Calu3 (cell line): ENCODE measurements at places on chromosomes 2 and 18. TPM values are rescaled to one million over a fixed set of nuclear protein-coding genes. Genes with fewer than 3 reads are reported as not detected.

Gene MDH1B
- 0.94 and 1.9 TPM in 2 replicates for total RNA-seq

Gene FAM136A
- 53.7 and 60.4 TPM in 2 replicates for total RNA-seq

Gene DIPK1C
- not detected in 2 replicates for total RNA-seq

Gene CABLES1
- total RNA-seq, result 16.2 and 16.9 TPM in 2 replicates

Gene CYB5A
- total RNA-seq, result 143 and 169 TPM in 2 replicates

Gene HOXD3
- not detected in 2 replicates for total RNA-seq

DNA sequence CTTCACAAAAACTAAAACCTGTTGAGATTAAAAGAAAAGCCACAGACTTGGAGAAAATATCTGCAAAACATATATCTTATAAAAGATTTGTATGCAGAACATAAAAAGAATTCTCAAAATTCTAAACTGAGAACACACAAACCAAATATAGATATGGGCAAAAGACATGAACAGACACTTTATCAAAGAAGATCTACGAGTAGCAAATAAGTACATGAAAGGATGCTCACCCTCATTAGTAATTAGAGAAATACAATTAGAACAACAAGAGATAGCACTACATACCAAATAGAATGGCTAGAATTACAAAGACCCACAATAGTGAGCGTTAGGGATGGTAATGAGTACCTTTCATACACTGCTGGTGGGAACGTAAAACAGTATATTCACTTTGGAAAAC is 63.9 kb upstream of the ZNF397 start:
- DNase-seq, result no peak

GRCh38 chr2:234145511-234145910 is 95.0 kb downstream of the SPP2 start:
- no peak for DNase-seq

DNA sequence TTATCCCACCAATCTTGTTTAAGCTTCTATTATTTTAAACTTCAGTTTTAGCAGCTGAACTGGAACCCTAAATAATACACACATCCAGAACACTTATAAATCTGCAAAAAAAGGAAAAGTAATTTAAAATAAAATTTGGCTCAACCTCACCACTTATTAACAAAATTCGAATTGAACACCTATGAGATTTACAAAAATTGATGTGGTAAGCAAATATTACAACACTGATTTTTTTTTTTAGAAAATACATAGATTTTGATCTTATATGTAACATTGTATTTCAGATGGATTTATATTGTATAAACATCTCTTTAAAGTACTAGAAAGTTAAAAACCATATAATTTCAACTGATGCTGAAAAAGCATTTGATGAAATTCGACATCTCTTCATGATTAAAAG is 81.3 kb upstream of the DYNAP start:
- DNase-seq, result no peak

DNA sequence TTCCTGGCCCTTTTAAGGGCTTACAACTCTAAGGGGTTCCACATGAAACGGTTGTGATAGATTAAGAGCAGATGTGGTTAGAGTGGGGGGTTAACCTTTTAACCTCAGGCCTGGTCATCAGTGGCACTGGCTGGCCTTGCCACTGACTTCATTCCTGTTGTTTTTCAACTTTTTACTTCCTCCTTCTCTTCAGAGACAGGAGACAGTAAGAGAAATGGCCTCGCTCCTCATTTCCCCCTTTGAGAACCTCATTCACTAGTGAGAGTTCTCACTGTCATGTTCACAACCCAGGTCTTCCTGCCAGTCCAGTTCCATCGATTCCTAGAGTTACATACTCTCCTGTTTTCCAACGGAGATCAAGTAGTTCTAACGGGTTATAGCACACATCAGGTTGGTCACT is 101.6 kb upstream of the SLC1A4 start:
- DNase-seq, result no peak

GRCh38 chr2:234788841-234789240 is 163.0 kb upstream of the SH3BP4 start:
- DNase-seq, result no peak

GRCh38 chr2:41836948-41837347 is 210.9 kb upstream of the PKDCC start:
- peak; percentile 23 for DNase-seq

DNA sequence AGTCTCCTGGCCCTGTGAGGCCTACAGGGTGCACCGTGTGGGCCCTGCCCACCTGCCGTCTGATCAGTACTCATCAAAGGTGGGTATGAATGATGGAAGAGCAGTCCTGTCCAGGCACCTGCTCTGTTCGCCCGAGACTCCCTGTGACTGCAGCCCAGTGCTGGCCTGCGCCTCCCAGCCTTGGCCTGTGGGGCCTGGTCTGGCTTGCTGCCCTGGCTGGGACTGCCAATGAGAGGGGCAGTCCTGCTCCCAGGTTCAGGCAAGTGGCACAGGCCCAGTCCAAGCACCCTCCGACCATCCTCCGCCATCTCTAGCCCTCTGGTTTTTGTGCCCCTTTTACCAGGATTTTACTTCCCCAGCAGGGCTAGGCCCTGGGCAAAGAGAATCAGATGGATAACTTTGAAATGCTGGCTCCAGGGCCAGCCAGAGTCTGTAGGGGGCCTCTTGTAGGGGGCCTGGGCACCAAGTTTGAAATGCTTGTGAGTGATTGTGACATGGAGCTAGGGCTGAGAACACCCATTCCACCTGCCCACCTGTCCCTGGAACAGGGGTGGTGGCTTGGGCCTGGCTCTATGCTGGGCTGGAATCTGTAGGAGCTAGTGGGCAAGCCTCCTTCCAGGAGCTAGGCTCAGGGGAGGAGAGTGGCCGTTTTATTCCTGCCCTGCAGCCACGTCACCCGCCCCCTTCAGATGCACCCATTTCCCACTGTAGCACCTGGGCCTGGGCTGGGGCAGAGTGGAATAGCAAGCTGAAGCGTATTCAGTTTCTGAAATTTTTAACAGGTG is 8.7 kb upstream of the HS6ST1 start:
- DNase-seq, result no peak
